Activated CD8-positive, alpha-beta memory T cell treated with anti-CD3 and anti-CD28 coated beads, Interleukin-2, amount 10 ng/mL, durations not matched to agents 7 days and 5 days (primary cell): ENCODE measurements at places on chromosomes 7 and 10. TPM values are rescaled to one million over a fixed set of nuclear protein-coding genes. Genes with fewer than 3 reads are reported as not detected.

Gene AKR1C3
- total RNA-seq: 0.68 TPM

Gene CALML5
- not detected for total RNA-seq

DNA sequence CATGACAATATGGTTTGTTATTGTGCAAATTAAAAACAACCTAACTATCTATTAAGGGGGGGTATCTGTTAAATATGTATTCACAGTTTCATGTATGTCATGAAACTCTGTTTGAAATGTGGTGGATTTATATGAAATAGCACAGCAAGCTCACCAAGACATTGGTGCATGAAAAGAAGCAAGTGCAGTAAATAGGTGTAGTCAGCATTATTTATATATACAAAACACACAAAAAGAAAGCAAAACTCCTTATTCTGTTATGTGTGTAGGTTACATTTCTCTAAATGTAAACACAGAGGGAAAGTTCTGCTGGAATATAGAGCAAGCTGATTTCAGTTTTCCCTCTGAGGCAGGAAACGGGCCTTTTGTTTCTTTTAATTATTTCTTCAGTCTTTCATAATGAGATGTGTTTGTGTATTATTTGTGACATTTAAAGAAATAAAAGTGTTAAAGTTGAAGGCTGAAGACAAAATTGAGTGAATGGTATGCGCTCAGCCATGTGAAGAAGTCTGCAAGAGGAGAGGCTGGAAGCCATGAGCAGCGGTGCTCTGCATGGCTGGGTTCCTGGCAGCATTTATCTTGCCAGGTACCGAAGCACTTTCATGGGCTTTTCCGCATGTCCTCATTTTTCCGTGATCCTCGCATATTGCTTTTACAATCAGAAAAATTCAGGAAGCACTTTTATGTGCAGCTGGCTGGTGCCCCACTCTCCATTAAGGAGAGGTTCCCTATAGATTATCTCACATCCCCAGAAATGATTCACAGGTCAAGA, 38.5 kb downstream of the GRID1 start:
- H3K27ac ChIP-seq: no peak overlapping the region
- H3K4me1 ChIP-seq: no peaks in the 10 kb centered on the region
- H3K27me3 ChIP-seq: peaks cover 34% of the 10 kb centered on the region
- no peak overlapping the region for H3K4me3 ChIP-seq
- H3K36me3 ChIP-seq: no peaks in the 10 kb centered on the region

GRCh38 chr10:121131426-121132265, 280.5 kb downstream of the WDR11 start:
- no peak overlapping the region for H3K4me3 ChIP-seq
- H3K27me3 ChIP-seq: no peaks in the 10 kb centered on the region
- no peak overlapping the region for H3K27ac ChIP-seq
- no peaks in the 10 kb centered on the region for H3K36me3 ChIP-seq
- H3K4me1 ChIP-seq: no peaks in the 10 kb centered on the region

DNA sequence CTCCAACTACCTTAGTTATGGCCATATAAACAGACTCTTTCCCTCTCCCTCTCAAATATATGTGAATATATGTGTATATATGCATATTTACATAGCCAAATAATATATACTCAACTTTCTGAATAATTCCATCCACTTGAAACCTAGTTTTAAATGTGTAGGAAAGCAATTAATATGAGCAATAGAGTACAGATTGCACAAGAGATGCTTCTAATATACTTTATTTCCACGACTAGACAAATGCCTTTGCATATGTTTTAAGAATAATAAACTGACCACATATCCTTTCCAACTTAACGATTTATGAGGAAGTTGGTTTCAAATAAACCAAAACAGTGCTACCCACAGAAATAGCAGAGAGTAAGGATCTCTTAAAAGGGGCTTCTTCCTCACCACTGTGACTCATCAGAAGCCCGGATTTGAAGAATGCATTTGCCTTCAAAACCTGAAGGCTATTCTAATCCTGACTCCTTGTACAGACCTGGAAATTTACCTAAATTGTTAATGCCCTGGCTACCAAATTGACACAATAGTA, 266.3 kb downstream of the AHR start:
- H3K27me3 ChIP-seq: peaks cover 9% of the 10 kb centered on the region
- DNase-seq: no peak
- H3K4me3 ChIP-seq: no peak overlapping the region
- H3K27ac ChIP-seq: no peak overlapping the region
- no peaks in the 10 kb centered on the region for H3K4me1 ChIP-seq

- DNase-seq: no peak
- H3K4me1 ChIP-seq: peaks cover 10% of the 10 kb centered on the region
- no peaks in the 10 kb centered on the region for H3K36me3 ChIP-seq
- no peak overlapping the region for H3K4me3 ChIP-seq
- no peaks in the 10 kb centered on the region for H3K27me3 ChIP-seq
Observed at GRCh38 chr10:78575400-78575799, 493.4 kb upstream of the ZMIZ1 start.

DNA sequence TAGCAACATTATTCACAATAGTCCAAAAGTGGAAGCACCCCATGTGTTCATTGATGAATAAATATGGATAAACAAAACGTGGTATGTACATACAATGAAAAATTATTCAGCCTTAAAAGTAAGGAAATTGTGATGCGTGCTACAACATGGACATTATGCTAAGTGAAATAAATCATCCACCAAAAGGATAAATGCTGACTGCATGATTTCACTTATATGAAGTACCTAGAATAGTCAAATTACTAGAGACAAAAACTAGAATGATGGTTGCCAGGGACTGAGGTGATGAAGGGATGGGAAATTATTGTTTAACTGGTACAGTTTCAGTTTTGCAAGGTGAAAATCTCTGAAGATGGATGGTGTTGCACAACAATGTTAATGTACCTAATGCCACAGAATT, 56.6 kb downstream of the THSD7A start:
- DNase-seq: no peak
- H3K4me1 ChIP-seq: no peaks in the 10 kb centered on the region
- H3K36me3 ChIP-seq: no peaks in the 10 kb centered on the region
- no peak overlapping the region for H3K4me3 ChIP-seq
- H3K27me3 ChIP-seq: no peaks in the 10 kb centered on the region
